Stimulated activated naive CD8-positive, alpha-beta T cell treated with anti-CD3 and anti-CD28 coated beads, Interleukin-15, amount 100 ng/mL, for 72 hours (primary cell): ENCODE measurements at places on chromosomes 13 and 19.

- no peak for DNase-seq
These were observed 4.0 kb upstream of the TSPAN16 start for GRCh38 chr19:11291991-11292390.

- no peak for DNase-seq
These were observed 452.6 kb downstream of the DIAPH3 start for GRCh38 chr13:59710996-59711701.

DNA sequence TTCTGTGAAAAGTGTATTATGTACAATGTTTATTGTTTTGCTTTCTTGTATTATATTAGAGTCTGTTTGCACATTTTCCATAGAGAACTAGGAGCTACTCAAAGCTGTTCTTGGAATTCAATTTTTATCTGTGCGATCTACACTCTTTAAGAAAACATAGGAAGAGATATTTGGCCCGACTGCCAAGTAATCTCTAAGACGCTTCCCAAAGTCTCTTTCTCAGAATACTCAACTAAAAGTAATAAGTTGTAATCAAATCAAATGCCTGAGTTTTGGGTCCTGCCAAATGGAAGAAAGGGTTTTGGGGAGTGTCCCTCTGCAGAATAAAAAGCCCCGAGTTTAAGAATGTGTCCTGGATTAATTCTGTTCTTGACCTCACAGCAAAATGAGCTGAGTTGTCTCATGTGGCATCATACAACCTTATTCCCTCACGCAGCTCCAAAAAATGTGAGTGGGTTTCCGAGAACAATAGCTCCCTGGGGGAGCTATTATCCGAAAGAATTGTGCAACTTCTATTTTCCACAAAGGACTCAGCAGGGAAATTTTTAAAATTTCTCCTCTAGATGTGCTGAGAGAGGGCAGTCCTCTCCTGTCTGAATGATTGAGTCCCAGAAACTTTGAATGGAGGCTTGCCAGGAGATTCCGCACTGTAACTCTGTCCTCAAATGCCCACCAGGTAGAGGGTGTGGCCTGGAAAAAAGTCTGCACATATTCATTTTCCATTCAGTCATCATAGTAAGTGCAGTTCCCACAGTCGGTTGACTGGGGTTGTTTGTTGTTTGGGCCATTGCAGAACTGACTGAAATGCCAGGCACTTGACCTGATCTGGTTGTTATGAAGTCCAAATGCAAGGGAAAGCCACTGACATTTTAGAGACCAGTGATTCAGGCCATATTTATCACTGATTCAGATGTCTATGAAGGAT, 280.0 kb upstream of the SOX21 start:
- no peak for DNase-seq

DNA sequence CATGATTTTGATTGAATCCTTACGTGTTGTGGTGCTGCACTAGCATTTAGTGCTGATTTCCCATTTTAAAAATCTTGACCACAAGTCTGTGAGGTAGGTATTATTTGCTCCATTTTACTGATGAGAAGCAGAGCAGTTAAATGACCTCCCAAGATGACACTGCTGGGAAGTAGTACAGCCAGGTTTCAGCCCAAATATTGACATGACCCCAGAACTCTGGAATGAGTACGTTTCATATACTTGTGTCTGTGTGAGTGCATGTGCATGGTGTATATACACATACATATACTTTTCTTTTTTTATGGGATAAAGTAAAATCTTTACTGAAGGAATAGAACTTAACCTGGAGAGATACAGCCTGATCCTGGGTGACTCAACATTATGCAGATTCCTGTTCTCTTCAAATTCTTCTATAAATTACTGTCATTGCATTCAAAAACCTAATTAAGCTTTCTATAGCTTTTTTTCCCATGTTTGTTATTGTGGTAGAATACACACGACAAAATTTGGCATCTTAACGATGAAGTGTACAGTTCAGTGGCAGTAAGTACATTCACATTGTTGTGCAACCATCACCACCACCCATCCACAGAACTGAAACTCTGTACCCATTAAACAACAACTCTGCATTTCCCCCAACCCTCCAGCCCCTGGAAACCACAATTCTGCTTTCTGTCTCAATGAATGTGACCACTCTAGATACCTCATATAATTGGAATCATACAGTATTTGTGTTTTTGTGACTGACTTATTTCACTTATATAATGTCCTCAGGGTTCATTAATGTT, 311.9 kb downstream of the MTUS2 start:
- DNase-seq: no peak

DNA sequence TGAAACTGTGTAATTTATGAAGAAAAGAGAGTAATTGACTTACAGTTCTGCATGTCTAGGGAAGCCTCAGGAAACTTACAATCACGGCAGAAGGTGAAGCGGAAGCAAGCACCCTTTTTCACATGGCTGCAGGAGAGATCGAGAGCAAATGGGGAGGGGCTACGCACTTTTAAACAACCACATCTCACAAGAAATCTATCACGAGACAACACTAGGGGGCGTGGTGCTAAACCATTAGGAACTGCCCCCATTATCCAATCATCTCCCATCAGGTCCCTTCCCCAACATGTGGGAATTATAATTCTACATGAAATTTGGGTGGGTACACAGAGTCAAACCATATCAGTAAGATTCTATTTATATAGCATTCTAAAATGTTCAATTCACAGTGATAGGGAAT, 114.8 kb upstream of the TRPC4 start:
- no peak for DNase-seq
